ENCODE measurements at places on chromosomes 5 and 9. TPM values are rescaled to one million over a fixed set of nuclear protein-coding genes. Genes with fewer than 3 reads are reported as not detected.

The TMEM174 gene
- total RNA-seq: not detected

The RAI14 gene
- total RNA-seq: 0.63 TPM

The XPA gene
- total RNA-seq: 20.5 TPM

The DMRT3 gene
- total RNA-seq: not detected

The DCTN4 gene
- total RNA-seq: 111 TPM

The FCN2 gene
- total RNA-seq: not detected

The NIM1K gene
- 0.21 TPM for total RNA-seq

The PDE8B gene
- 0.21 TPM for total RNA-seq

The RNF224 gene
- total RNA-seq: 0.10 TPM

The SPRY4 gene
- not detected for total RNA-seq
